ENCODE measurements at places on chromosomes 5 and 9. TPM values are rescaled to one million over a fixed set of nuclear protein-coding genes. Genes with fewer than 3 reads are reported as not detected.

C9 gene
- not detected for total RNA-seq

NOTCH1 gene
- total RNA-seq, result 99.0 TPM

TAF1L gene
- total RNA-seq, result not detected

MYO10 gene
- total RNA-seq, result 93.4 TPM

CDC26 gene
- total RNA-seq, result 35.3 TPM

MTREX gene
- 97.2 TPM for total RNA-seq

TNFSF15 gene
- total RNA-seq, result not detected

IFNE gene
- total RNA-seq, result not detected

CDKN2B gene
- not detected for total RNA-seq

MGAT1 gene
- 57.1 TPM for total RNA-seq

CD14 gene
- total RNA-seq, result 0.28 TPM

PCDHGA10 gene
- total RNA-seq, result 18.4 TPM

ST8SIA4 gene
- total RNA-seq, result 5.9 TPM

SH2D3C gene
- total RNA-seq, result 6.0 TPM

ZNF883 gene
- total RNA-seq, result 8.7 TPM

VCAN gene
- total RNA-seq, result 234 TPM

PCDHGC3 gene
- 98.2 TPM for total RNA-seq

PCDHB3 gene
- 5.7 TPM for total RNA-seq

PCDHGA9 gene
- 0.86 TPM for total RNA-seq

STPG3 gene
- total RNA-seq, result 0.26 TPM

BRINP1 gene
- total RNA-seq, result 0.86 TPM

CHSY3 gene
- total RNA-seq, result 0.91 TPM

TMED9 gene
- 113 TPM for total RNA-seq

PPP3R2 gene
- total RNA-seq, result not detected

LURAP1L gene
- 0.27 TPM for total RNA-seq

KCNIP1 gene
- total RNA-seq, result 0.96 TPM

BHMT2 gene
- not detected for total RNA-seq

OR1Q1 gene
- total RNA-seq, result not detected

LECT2 gene
- total RNA-seq, result not detected

AFAP1L1 gene
- 11.6 TPM for total RNA-seq

IFNA2 gene
- not detected for total RNA-seq

NR5A1 gene
- 0.35 TPM for total RNA-seq

GZMA gene
- total RNA-seq, result not detected

IL13 gene
- total RNA-seq, result not detected

S100Z gene
- not detected for total RNA-seq

UBE2QL1 gene
- total RNA-seq, result 2.7 TPM

NUTM2F gene
- total RNA-seq, result 0.09 TPM

PDZD2 gene
- 0.65 TPM for total RNA-seq

HRH2 gene
- total RNA-seq, result 1.7 TPM

RARS1 gene
- 87.6 TPM for total RNA-seq

CATSPER3 gene
- 0.54 TPM for total RNA-seq

GHR gene
- total RNA-seq, result 0.27 TPM

C1QTNF2 gene
- 0.42 TPM for total RNA-seq

NRG2 gene
- 0.64 TPM for total RNA-seq

RETREG1 gene
- 6.2 TPM for total RNA-seq

IL17B gene
- not detected for total RNA-seq

MTRR gene
- total RNA-seq, result 50.8 TPM

RASGRF2 gene
- total RNA-seq, result 0.14 TPM

PCDHAC1 gene
- 4.1 TPM for total RNA-seq

LHX3 gene
- total RNA-seq, result not detected

CD274 gene
- total RNA-seq, result not detected

ANGPTL2 gene
- 17.9 TPM for total RNA-seq

DRD1 gene
- not detected for total RNA-seq

TNFSF8 gene
- total RNA-seq, result not detected

BTNL8 gene
- total RNA-seq, result not detected
